Omental fat pad (tissue), 4 donors: ENCODE measurements at places on chromosomes 7 and 10. TPM values are rescaled to one million over a fixed set of nuclear protein-coding genes. Genes with fewer than 3 reads are reported as not detected.

WEE2 gene
- total RNA-seq, result not detected

ZNF365 gene
- total RNA-seq, result not detected

DNA sequence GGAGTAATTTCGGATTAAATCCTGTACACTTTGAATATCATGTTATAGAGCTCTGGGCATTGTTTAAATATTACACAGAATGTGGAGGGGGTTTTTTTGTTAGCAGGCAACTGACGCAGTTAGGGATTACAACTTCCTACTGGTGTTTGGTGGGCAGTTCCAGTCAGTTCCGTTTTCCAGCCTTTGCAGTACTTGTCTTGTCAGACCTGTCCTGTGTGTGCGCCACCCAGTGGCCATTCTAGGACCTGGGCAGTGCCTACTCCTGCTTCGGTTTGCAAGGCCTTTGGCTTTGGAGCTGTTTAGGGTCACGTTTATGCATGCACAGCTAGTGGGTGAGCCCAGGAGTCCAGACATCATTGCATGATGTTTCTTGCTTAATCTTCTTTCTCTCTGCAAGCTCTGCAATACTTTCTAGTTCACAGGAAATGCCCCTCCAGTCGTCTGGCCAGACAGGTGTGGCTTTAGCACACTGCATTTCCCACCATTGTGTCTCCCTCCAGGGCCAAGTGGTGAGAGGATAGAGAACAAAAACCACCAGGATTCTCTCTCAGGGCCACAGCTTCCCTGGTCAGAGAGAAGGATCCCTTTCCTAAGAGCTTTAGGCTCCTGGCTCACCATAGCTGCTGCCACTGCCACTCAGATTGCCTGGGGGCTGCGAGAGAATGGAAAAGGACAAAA, 96.5 kb upstream of the TARP start:
- DNase-seq, result peak; percentile 88

GRCh38 chr10:70838270-70838805, 22.6 kb downstream of the SGPL1 start:
- DNase-seq, result no peak

DNA sequence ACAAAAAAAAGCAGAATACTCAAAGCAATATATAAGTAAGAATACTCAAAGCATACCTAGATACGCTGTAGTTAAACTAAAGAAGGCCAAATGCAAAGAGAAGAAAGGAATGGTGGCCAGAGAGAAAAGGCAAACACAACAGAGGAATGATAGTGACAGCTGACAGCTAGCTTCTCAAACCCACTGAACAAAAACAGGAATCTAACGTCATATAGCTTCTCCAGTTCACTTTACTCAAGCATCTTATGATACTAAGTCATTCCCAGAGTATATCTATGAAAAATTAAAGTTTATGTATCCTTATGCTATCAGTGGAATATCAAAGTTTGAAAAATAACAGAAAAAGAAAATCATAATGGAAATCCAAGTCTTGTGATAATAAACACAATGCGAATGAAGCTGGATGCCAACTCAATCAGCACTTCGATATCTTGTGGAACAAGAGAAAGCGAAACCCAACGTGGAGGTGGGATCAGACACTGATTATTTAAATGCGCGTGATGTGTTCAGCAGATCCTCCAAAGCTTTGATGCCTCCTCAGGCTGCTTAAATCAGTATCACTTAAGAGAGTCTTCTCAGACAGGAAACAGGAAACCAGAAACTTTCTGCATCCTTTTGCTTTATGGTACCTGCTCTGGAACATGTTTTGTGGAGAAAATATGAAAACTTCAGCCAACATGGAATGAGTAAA, 102.8 kb downstream of the PIP4K2A start:
- no peak for DNase-seq

- no peak for DNase-seq
Measured at GRCh38 chr7:141416650-141417270, 134.4 kb upstream of the AGK start.
